Epithelial cell of esophagus (primary cell): ENCODE measurements at places on chromosomes 7 and 10.
A peak's percentile ranks its signal among the peaks of the same experiment; 100 is the strongest.

DNA sequence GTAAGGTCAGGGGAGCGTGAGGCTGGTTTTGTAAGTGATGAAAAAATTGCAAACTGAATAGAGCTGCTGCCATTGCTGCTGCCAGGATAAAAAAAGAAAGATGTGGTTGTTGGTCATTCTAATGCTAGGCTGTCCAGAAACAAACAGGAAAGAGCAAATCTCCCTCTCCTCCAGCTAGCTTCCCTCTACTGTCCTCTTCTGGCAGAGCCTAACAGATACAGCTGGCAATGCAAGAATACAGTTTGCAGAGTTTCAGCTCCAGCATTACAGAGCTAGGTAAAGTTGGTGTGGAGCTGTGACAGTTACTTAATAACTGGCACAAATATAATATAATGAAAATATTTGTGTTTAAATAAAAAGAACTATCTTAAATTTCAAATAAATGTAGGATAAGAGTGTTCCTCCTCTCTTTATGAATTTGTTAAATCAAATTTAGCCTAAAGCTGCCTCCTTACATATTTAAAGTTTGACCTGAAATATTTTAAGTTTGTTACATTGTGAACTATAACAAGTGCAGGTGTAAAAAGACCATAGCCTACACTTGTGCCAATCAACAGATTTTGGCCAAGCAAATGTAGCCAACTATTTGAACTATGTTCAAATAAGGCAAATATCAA, 407.7 kb downstream of the SH2D4B start:
- peak; percentile 7 for DNase-seq

DNA sequence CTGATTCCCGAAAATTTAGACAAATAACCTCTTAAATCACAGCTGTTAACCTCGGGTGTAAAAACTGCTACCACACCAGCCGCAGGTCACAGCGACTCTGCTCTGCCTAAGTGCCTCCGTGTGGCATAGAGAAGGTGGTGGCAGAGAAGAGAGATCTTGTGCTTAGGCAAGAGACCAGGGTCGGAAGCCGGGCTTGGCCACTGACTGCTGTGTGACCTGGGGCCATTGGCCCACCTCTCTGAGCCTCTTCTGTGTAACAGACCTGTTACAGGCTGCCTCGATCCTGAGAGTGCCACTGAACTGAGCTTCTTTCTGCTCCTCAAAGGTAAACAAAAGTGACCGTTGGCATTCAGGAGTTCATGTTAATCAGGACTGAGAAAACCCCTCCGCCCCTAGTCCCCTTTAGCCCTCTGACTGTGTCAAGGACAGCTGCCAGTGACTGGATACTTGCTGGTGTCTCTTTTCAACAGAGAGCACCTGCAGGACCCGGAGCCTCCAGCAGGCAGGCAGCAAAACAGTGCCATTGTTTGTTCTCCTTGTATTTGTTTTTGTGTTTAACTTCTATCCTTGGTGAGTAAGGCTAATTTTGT, 36.5 kb downstream of the ZMIZ1 start:
- no peak for DNase-seq

DNA sequence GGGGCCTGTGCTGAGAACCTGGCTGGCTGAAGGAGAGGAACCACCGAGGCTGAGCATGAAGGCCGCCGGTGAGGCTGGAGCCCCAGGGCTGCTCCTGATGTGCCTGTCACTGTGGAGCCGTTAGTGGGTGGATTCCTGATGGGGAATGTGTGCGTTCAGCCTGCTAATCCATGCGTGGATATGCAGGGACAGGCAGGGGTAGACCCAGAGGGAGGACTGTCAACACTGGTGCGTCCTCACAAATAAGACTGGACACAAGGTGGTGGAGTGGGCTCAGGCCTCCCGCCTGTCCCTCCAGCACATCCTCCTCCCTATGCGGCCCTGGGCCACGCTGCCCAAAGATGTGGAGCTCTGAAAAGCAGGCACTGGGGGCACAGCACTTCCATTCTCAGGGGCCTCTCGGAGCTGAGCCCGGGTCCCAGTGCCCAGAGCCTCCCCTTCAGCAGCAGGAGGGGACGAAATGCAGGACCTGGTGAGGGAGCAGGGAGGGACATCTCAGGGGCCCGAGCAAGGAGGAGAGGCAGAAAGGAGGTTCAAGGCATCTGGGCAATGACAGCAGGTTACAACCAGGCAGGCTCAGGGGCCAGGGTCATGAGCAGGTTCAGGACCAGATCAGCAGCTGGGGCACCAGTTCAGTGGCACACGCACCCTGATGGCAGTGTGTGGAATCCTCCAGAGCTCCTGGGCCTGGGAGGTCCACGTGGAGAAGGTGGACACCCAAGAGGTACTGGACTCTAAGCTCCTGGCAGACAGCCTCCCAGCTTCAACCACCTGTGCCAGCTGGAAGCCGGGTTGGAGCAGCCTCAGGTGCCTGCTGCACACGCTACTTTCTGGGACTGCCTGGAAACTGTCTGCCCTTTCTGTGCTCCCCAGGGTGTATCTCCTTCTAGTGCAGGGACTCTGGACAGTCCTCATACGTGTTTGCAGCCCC, 33.5 kb upstream of the ANTXRL start:
- no peak for DNase-seq

GRCh38 chr7:54330216-54330800, 211.9 kb upstream of the VSTM2A start:
- DNase-seq, result no peak

DNA sequence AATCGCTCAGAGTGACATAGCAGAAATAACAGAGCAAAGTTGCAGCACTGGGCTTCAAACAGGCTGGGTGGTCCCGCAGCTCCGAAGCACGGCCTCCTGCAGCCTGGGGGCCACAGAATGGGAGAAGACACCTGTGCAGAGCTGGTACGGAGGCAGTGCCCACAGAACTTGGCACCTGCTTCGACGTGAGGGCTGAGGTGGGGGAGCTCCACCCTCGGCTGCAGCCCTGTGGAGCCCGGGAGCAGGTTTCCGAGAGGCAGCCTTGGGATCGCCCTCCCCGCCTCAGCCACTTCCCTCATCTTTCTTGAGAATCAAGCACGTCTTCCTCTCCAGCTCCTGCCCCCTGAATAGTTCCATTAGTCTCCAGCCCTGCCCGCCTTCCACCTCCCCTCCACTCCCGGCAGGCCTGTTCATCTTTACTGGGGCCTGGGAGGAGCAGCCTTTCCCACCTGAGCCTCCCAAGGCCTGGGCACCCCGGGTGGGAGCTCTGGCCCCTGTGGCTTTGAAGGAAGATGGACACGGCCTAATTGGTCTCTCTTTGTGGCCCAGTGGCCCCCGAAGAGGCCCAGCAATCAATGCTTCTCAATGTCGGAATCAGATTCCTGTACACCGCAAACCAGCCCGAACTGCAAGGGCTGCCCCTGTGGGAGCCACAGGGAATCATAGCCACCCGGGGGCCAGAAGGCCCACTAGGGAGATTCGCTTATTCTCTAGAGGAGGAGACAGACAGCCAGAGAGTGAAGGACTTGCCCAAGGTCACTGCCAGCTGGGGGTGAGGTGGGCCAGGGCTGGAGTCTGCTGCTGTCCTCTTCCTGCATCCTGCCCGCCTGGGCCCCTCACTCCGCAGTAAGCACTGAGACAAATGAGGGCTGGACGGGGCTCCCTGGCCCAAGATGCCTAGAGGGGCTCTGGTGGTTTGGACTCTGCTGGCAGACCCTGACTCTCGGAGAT, 17.0 kb upstream of the PCBD1 start:
- DNase-seq, result no peak

DNA sequence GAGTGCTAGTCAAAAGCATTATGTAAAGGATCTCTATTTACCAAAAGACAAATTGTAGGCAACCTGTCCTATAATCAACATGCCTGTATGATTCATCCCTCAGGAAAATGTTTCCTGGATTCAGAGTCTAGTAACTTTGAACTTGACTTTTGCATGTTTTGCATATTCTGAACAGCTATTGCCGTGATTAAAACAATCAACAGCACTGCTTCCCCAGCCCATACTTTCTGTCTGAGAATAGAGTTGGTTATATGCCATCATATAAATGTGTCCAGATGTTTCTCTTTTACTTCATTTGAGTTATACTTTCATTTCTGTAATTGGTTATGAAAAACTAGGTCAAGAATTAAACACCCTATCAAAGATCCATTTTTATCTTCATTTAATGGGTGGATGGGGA, 83.5 kb downstream of the ZMYND11 start:
- DNase-seq, result peak; percentile 54

GRCh38 chr10:118373786-118374185, 31.7 kb upstream of the FAM204A start:
- DNase-seq, result peak; percentile 56

DNA sequence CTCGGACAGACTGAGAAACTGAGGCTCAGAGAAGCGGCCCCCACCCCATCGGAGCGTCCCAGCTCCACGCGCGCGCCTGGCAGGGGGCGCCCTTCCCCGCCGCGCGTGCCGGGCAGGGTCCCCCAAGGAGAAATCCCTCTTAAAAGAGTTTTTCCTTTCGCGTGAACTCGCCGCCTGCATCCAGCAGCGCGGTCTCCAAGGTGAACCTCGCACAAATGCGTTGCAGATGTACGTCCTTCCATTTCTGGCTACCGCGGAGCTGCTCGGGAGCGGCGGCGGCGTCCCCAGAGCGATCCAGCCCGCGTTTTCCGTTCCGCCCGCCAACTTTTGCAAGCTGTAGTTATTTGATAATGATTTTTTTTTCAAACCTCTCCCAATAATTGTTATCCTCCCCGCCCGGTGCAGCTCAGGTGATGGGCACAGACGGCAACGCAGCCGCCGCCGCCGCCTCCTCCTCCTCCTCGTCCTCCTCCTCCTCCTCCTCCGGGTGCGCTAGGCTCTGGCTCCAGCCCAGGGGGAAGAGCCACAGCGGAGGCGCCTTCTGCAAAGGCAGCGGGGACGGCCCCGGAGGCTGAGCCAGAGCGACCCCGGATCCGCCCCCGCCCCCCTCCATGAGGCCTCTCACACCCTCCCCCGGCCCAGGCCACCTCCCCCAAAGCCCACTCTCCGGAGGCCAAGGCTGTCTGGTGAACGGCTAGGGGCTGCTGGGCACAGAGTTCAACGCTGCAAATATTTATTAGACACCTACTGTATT, 74.0 kb upstream of the CUX1 start:
- DNase-seq, result peak; percentile 82

GRCh38 chr10:37643187-37643586, 214.2 kb downstream of the ZNF248 start:
- DNase-seq, result no peak

DNA sequence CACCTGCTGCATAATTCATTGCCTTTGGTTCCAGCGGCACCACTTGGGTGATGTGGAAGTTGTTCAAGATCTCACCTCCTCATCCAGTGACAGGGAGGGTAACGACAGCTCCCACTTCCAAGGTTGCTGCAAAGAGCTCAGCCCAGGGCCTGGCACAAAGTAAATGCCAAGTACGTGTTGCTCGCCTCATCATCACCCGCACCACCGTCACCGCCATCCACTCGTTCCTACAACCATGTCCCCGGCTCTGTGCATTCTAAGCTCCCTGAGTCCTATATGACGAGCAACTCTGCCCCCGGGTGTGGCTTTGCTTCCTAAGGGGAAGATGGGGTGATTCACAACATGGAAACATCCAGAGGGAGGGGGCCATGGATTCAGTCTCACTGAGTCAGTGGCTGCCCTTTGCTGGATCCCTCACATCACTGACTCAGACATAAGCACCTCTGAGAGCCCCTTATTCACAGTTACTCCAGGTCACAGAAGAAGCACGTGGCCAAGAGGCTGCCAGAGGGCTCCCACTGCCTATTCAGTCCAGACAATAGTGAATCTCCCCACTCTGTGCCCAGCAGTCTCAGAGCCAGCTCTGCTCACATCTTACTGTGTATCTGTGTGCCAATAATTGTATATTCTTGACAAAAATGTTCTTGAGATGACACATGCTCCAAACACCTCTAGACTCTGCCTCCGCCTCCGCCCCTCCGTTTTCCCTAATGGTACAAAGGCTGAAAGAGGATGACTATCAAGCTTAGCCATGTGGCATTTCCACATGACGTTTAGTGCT, 159.1 kb downstream of the GFRA1 start:
- peak; percentile 4 for DNase-seq

DNA sequence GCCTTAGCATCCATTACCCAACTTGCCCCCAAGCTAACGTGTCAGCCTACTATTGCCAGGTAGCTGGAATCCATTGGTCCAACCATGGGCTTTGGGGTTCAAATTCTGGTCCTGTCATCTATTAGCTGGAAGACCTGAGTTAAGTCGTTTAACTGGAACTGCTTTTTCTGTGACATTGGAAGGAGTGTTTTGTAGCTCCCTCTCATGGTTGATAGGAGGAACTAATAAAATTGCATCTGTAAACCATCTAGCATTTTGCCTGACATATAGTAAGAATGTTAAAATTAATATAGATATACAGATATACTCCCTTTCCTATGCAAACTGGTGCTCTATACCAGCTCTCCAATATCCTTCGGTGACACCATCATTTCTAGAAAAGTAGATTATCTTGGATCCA, 23.8 kb upstream of the SLF2 start:
- DNase-seq, result peak; percentile 19

- no peak for DNase-seq
Measured at GRCh38 chr7:1809601-1810258, 139.7 kb downstream of the ELFN1 start.

DNA sequence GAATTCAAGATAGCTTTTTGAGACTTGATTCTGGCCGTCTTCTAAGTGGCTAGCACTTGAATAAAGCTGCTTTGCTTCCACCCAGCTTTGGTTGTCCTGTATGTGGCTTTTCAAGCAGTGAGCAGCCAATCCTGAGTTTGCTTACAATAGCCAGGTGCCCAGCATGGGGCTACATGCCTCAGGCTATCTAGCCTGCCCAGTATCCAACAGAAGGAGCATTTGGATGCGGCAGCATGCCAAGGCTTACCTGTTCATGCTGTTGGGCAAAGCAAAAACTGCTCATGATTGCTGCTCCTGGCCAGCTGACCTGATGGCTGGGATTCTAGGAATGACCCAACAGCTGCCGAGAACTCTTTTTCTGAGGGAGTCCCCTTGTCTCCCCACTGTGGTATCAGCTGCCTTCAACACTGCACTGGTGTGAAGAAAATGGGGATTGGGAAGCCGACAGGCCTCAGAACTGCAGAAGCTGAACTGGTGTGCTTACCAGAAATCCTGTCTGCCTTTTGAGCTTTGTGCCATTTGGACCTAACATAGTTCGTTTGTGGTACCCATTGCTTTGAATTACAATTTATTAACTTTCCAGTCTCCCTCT, 618.9 kb upstream of the IGFBP3 start:
- DNase-seq, result no peak

DNA sequence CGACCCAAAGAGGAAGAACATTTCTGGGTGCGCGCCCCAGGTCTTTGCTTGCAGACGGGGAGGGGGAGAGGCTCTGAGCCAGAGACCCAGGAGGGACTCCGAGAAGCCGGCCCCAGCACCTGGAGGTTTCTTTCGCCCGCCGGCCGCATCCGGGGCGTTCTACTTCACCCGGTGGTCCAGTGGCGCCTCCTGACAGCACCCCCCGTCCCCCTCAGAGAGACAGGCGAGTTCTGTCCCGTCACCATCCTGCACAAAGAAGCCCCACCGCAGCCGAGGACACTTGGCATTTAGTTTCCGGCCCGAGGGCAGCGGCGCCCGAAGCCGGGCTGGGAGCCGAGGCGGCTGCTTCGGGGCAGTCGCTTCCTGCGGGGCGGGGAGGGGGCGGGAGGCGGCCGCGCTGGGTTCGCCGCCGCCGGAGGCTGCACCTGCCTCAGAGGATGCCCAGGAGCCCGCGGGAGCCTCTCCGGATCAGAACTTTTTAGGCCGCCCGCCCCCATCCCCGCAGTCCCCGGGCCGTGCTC, at the start of gene TMEM178B:
TMEM178B (plus strand) TSS at position 424 of the 521 bp plus-strand sequence.
- no peak for DNase-seq
